ENCODE measurements at places on chromosomes 6 and 20.

GRCh38 chr20:7497985-7498384 is 442.3 kb downstream of the HAO1 start:
- no peak for DNase-seq

GRCh38 chr6:11236076-11236750 is 3.7 kb upstream of the NEDD9 start:
- peak; percentile 5 for DNase-seq

DNA sequence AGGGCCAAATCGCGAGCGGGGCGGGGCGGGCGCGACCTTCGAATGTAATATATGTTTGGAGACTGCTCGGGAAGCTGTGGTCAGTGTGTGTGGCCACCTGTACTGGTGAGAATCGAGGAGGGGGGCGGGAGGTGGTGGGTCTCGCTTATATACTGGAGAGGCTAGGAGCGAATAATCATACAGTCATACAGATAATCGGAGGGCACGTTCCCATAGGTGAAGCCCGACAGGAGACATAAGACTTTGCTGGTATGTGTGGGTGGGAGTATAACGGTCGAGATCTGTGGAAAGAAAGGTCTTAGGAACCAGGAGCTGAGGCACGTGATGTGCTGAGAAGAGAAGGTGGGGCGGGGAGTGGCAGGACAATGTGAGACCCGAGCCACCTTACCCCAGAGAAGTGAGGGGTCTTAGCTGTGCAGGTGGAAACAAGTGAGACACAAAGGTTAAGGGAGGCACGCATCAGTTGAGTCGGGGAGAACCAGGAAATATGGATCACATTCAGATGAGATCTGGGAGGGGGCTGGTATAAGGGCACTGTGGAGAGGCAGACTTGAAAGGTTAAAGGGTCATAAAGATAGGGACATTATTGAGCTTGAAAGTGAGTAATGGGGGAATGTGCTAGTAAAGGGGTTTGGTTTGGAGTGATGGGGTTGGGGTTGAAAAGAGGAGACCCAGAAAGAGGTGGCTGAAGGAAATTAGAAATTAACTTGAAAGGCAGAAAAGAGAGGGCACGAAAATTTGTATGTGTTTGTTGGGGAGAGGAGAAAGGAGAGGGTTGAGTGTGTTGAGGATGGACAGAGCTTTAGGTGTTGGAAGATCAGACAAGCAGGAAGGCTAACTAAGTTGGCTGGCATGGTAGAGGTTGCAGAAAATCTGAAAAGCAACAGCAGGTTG is 589 bp downstream of the RNF5 start:
- DNase-seq, result no peak

- DNase-seq, result no peak
Measured at GRCh38 chr6:158631678-158632537, 12.6 kb downstream of the DYNLT1 start.

- no peak for DNase-seq
Measured at GRCh38 chr20:2952766-2953165, 79.5 kb downstream of the PTPRA start.

- DNase-seq, result peak; percentile 30
Measured at GRCh38 chr20:2692036-2692885, at the start of gene EBF4. Gene EBF4 (plus strand): TSS chr20:2692780. CDS start chr20:2693646, 866 bp downstream.

DNA sequence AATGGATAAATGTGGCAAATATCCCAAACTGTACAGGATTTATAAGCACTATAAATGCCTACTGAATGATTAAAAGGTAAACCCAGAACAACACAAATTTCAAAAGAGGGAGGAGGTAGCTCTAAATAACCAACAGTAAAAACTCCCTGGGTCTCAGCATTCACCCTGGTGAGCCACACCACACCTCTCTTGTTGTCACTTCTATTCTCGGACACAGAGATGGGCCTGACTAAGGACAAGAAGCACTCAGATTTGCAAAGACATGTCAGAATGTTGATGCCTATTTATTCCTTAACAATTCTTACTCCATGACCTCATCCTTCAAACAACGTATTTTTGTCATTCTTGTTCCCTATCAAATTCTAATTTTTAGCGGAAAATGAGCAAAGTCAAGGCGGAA is 14.7 kb downstream of the TNFRSF21 start:
- no peak for DNase-seq

GRCh38 chr6:37531026-37531425 is 31.3 kb upstream of the CCDC167 start:
- no peak for DNase-seq

- no peak for DNase-seq
Measured at GRCh38 chr6:2665146-2666070, 85.3 kb downstream of the MYLK4 start.

GRCh38 chr6:158654498-158654897 is 4.6 kb downstream of the SYTL3 start:
- DNase-seq, result no peak

DNA sequence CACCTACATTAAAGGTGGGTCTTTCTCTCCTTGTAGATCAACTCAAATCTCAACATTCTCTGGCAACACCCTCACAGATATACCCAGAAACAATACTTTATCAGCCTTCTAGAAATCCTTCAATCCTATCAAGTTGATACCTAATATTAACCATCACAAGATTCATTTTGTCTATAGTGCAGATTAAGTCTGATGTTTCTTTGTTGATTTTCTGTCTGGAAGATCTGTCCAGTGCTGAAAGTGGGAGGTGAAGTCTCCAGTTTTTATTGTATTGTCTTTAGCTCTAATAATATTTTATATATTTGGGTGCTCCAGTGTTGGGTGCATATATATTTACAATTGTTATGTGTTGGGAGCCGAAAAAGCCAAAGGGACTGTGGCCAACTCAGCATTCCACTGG is 493.9 kb upstream of the ADGRB3 start:
- no peak for DNase-seq

- no peak for DNase-seq
Measured at GRCh38 chr20:1872459-1873097, 22.6 kb upstream of the SIRPA start.

GRCh38 chr6:56628105-56628504 is 14.6 kb downstream of the DST start:
- no peak for DNase-seq

DNA sequence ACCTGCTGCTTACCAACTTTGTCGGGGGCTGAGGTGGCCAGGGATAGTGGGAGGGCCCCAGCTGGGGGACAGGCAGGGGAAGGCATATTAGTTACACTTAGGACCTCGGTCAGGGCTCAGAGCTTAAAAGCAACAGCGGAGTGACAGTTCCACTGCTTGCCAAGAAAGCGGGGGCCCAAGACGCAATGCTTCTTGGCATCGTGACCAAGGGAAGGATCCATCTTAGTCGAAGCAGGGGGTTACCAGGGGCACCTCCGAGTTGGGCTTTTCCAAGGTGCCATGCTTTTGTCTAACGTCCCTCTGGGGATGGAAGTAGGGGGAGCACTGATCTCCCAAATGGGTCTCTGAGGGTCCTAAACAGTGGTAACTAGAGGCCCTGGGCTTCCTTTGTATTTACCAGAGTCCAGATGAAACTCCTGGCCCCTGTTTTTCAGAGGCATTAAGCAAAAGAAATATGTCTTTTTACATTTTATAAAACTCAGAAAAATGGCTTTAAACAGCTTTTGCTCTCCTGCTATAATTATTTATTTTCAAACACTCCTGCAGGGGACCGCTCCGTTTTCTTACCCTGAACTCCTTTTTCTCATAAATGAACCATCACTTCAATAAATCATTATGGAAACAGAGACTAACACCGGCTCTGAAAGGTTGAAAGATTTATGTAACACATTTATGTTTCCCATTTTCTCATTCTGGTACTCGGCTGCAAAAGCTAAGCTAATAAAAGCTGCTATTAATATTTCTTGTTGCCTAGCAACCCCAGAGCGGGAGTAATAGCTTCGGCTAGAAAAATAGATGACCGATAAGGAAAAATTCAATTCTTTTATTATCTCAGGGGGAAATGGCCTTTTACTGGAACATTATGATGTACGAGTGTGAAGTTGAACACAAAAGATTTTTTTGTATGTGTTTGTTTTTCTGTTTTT is 100.4 kb downstream of the TOX2 start:
- no peak for DNase-seq

- no peak for DNase-seq
Measured at GRCh38 chr6:139515511-139515910, 141.1 kb upstream of the CITED2 start.

GRCh38 chr20:62557999-62558408 is 82.2 kb upstream of the GATA5 start:
- DNase-seq, result no peak

- no peak for DNase-seq
Measured at GRCh38 chr6:131597446-131597845, 24.4 kb downstream of the ARG1 start.

GRCh38 chr6:98847779-98848538 is 13.6 kb downstream of the POU3F2 start:
- DNase-seq, result no peak

- DNase-seq, result no peak
Measured at GRCh38 chr20:57592263-57593092, 27.7 kb downstream of the ZBP1 start.

DNA sequence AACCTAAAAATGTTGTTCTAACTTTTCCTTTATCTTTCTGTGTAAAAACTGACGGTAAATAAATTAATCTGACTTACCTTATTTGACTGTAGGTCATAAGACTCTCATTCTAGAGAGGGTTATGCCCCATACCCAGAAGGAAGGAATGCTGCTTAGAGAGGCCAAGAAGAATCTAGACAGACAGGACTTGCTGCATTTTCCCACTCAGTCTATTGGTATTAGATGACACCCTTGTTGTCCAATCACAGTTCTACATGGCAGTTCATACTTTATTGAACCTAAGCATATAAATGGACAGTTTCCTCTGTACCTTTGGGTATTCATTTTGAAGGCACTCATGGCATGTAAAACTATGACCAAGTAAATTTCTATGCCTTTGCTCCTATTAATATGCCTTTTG is 359.6 kb upstream of the ID4 start:
- no peak for DNase-seq

DNA sequence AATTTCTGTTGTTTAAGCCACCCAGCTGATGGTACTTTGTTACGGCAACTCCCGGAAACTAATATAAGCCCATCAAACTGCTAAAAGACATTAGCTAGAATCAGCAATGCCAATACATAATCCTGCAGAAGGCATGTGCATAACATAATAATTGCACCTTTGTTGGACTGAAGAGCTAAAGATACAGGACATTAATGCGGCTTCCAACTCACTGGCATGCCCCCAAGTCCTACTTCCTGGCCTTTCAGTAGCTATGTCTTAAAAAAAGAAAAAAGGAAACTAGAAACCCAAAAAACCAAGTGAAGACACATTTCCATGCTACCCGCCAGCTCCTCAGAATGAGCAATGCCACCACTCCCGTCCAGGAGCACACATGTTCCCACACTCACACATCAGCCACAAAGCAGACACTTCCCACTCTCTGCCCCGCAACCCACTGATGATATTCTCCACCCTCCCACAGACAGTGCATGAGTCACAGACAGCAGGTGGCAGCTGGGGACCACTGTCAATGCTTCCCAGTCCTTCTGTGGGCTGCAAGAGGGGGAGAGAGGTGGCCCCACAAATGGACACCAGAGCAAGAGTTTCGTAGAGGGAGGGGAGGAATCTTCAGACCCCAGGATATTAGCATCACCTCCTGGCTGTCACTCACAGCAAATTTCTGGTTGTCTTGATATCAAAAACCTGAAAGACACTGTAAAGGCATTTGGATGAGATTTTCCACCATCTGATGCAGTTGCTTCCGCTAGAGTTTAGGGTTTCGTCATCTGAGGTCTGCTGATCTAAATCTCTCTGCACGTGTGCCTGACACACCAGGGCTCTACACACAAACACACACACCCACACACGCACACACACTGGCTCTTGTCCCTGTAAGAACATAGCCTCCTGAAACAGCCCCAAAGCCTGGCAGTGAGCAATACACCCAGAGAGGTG is 32.8 kb downstream of the GFOD1 start:
- peak; percentile 65 for DNase-seq

DNA sequence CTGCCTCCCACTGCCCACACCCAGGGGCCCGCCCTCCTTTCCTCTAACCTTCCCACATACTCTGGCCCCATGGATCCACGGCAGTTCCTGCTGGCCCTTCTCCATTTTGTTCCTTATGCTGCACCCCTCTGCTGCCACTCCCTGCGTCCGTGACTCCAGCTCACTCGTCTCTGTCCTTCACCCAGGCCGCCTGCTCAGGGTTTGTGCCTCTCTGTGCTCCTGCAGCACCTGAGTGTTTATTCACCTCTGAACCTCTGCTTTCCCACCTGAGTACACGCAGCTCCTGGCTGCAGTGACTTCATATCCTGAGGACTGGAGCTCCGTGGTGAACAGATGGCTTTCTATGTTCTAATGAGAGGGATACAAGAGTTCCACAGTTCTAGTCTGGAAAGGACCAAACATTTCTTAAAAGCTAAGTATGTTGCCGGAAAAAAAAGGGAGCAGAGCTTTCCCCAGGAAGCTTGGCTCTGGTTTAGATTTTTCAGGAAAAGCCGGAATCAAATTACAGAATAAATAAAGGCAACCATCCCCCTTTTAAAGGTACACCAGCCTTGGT is 1.5 kb upstream of the GNRH2 start:
- DNase-seq, result no peak

- DNase-seq, result no peak
Measured at GRCh38 chr6:9062596-9062995, 627.3 kb upstream of the SLC35B3 start.

DNA sequence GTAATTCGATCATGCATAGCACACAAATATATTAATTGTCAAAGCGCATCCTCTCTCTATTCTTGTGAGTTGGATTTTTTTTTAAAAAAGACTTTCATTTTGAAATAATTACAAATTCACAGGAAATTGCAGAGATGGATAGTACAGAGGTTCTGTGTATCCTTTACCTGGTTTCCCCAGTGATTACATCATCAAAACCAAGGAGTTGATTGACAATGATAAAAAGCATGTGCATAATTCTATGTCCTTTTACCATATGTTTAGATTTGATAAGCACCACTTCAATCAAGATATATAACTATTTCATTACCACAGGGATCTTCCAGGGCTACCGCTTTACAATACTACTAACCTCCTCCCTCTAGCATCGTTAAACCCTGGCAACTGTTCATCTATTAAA is 40.2 kb downstream of the CCN2 start:
- DNase-seq, result no peak

GRCh38 chr20:35616465-35617396 is 1.1 kb downstream of the SPAG4 start:
- DNase-seq, result peak; percentile 35

- no peak for DNase-seq
Measured at GRCh38 chr6:108851756-108852155, 3.5 kb downstream of the ARMC2 start.

- DNase-seq, result no peak
Measured at GRCh38 chr20:58019027-58019849, 209.2 kb downstream of the ANKRD60 start.

DNA sequence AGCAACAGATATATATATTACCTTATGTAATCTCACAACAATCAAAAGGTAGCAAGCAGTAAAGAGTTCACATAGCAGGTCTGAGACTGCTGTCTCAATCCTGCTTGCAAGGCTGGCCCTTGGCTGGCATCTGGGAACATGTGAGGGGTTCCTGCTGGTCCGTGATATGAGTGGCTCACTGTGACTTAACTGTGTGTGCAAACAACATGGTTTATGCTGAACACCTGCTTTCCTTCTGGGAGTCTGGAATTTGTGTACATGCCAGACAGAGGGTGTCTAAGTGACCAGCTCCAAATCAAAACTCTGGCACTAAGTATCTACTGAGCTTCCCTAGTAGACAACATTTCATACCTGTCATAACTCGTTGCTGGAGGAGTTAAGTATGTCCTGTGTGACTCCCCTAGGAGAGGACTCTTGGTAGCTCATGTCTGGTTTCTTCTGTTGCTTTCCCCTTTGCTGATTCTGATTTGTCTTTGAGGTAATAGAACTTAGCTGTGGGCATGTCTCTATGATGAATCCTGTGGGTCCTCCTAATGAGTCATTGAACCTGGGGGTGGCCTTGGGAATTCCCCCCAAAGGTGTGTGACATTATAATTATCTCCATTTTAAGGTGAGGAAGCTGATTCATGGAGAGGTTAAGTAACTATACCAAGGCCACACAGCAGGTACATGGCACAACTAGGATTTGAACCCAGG is 131.6 kb upstream of the NEDD9 start:
- peak; percentile 83 for DNase-seq
